CD4-positive, alpha-beta T cell treated with Interleukin-4 for 1 hour (primary cell): ENCODE measurements at places on chromosomes 3 and 15.

DNA sequence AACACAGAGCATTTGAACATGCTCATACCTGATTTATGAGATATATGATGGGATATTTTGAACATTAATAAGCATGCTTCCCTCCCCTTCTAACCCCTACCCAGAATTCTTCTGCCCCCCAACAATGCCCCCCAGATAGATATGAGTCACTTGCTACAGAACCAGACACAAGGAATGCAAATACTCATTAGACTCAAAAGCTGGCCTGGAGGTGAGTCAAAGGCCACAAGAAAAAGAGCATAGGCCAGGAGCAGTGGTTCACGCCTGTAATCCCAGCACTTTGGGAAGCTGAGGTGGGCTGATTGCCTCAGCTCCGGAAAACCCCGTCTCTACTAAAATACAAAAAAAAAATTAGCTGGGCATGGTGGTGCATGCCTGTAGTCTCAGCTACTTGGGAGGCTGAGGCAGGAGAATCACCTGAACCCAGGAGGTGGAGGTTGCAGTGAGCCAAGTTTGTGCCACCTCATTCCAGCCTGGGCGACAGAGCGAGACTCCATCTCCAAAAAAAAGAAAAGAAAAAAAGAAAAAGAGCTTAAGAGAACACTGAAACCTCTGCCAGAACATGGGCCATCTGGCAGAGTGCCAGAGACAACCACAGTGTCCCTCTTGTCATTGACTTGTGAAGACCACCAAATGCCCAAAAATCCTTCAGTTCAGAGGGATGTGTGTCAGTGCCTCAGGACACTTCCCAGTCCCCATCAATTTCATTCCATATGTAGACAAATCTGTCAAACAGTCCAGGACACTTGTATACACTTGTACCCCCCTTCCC is 3.9 kb upstream of the SH3GL3 start:
- no peak for DNase-seq

GRCh38 chr3:186671051-186671450 is 5.2 kb downstream of the HRG start:
- DNase-seq, result no peak

GRCh38 chr3:124557-125179 is 71.9 kb upstream of the CHL1 start:
- DNase-seq, result no peak

GRCh38 chr3:174767406-174767805 is 91.7 kb upstream of the NAALADL2 start:
- DNase-seq, result no peak

DNA sequence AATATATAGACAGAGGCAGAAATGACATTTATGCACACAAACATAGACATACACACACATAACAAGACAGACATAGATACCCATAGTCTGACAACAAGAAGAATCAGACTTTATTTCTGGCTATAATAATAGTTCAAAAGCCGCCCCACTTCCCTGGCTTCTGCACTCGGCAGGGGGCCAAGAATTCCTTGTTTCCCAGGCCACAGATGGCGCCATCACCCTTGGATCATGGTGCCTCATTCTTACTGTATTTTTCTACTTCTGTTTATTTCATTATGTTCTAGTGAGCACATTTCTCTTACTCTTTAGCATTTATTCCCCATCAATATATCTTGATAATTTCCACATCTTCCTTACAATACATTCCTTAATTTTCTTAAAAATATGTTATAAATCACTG is 387.5 kb downstream of the NLGN1 start:
- DNase-seq, result no peak

- DNase-seq, result no peak
Observed at GRCh38 chr3:43373560-43373928, 87.2 kb downstream of the SNRK start.

DNA sequence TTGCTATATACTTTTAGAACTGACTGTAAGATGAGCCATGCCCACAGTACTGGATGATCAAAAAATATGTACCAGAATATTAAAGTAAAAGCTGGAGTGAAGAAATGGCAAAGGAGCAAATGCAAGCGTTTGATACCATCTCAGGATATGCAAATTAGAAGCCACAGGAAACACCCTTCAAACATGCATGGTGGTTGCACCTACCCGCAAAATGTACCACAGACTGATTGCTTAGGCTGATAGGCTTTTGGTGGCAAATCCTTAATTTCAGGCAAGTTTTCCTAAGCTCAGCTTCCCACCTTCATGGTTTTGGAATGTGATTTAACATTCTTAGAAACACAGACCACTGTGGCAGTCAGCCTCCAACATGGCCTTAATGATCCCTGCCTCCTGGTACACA is 149.0 kb downstream of the PDZRN3 start:
- DNase-seq, result no peak

- no peak for DNase-seq
Observed at GRCh38 chr3:55686426-55687254, 199.5 kb upstream of the WNT5A start.

DNA sequence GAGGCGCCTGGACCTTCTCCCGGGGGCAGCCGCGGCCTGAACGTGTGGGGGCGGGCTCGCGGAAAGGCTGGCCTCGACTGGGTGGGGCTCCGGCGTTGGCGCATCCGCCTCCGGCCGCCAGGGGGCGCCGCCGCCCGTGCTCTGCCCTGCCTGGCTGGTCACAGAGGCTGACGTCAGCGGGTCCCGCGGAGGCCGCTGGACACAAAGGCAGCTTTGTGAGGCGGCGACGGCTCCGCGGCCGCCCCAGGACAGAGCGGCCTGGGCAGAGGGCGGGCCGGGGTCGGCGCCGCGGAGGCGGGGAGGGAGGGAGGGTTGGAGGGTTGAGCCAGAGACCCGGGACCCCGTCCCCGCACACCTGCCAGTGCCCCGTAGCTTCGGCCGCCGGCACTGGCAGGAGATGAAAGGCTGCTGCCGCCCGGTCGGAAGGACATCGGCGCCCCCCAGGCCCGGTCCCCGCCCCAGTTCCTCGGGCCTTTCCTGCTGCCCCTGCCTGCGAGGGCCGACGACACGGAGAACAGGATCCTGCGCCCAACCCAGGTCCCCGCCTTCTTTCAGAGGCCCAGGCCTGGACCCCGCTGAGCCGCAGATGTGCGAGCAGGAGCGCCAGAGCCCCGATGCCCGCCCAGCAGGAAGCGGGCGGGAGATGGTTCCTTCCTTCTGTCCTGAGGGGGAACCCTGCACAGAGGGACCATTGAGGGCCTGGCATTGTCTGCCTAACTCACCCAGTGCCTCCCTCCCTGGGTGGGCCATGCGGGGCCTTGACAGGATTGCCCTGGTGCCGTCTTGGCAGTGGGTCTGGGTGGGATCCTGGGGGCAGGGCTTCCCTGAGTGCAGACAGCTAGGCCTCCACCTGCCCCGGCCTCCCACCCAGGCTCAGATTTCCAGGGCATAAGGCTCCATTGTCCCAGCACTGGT is 8.7 kb upstream of the SEMA3B start:
- peak; percentile 86 for DNase-seq

DNA sequence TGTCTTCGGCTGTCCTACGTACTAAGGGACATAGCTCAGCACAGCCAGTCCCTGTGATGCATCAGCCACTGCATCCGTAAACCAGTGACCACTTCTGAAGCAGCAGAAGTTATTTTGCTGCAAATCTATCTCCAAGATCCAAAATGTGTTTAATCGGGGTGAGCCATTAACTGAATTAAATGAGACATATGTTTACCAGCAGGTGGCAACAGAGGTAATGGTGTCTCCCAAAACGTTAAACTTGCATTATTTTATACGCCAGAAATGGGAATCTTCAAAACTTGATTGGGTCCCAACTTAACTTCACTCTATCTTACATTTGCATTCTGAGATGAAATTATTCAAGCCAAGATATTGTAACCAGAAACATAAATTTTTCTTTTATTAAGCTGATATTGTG is 75.3 kb upstream of the BOC start:
- DNase-seq, result no peak

- DNase-seq, result no peak
Observed at GRCh38 chr3:65669163-65669875, 369.4 kb downstream of the MAGI1 start.

- no peak for DNase-seq
Observed at GRCh38 chr3:64405211-64405835, 180.1 kb upstream of the PRICKLE2 start.

GRCh38 chr15:59131969-59132562 is 27.1 kb downstream of the CCNB2 start:
- no peak for DNase-seq

- DNase-seq, result no peak
Observed at GRCh38 chr15:32643907-32644445, 2.5 kb downstream of the SCG5 start.

- no peak for DNase-seq
Observed at GRCh38 chr3:36475558-36475957, 95.3 kb downstream of the STAC start.

GRCh38 chr3:107978131-107979055 is 112.4 kb downstream of the CD47 start:
- DNase-seq, result peak; percentile 41

DNA sequence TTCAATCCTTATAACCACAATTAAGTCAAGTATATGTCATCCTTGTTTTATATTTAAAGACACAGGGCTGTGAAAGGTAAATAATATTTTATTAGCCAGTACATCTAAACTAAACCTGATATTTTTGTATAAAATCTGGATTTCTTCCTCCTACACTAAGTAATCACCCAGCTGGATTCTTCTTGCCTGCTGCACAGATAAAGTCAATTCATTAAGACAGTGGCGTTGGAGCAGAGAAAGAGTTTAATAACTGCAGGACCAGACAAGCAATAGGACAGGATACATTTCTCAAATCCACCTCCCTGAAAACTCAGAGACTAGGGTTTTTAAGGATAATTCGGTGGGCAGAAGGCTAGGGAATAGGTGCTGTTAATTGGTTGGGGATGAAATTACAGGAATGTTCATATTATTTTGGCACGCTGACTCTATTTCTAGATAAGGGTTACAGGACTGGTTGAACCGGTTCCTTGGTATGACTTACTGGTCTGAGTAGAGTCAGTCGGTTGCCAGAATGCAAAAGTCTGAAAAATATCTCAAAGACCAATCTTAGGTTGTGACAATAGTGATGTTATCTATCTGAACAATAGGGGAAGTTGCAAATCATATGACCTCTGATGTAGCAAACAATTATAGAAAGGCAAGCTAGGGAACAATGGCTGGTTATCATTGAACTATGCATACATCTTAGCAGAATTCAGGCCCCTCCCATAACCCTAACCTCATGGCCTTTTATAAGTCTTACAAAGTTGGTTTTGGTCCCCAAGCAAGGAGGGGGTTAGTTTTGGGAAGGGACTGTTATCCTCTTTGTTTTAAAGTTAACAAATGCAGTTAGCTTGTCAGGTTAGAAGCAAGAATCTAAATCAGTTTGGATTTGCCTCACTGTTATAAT is 244.8 kb downstream of the ALCAM start:
- DNase-seq, result no peak

DNA sequence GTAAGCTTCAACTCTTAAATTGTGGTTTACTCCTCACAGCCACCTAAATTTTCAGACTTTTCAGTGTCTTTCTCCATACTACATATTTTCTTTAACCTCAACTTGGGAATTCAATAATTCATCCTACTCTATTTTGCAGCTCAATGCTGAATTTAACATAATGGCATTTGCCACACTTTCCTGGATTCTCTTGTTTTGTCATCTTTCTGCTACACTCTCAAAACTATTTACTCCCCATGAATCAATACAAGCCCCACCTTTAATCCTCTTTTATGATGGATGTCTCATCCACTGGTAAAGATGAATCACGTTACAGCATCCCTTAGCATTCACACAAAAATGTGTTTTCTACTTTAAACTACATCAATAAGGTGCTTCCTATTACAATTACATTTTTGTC is 19.6 kb upstream of the CHMP2B start:
- DNase-seq, result no peak

- DNase-seq, result no peak
Observed at GRCh38 chr3:182201456-182202168, 489.9 kb downstream of the SOX2 start.

GRCh38 chr3:163364717-163365116 is 1713.6 kb downstream of the SI start:
- DNase-seq, result no peak

DNA sequence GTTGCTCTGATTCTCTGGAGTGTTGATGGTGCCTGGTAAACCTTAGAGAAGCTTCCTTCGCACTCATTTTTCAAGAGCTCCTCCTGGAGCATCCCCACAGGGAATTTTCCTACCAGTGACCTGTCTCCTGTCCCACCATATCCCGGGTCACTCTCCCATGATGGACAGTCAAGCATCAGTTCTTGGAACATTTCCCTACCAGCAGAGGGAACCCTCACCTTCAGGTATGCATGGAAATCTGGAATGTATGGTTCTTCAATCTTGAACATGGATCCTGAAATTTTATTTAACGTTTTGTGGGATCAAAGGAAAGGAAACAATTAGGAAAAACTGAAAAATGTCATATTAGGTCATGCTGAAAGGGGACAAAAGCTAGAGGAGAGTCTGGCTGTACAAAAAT is 153.8 kb downstream of the SPATA16 start:
- DNase-seq, result no peak

- no peak for DNase-seq
Observed at GRCh38 chr15:42090370-42090769, 4.0 kb downstream of the PLA2G4D start.
